ENCODE measurements at places on chromosomes 2 and 18.

GRCh38 chr2:15705310-15705709 is 113.6 kb downstream of the DDX1 start:
- no peak for DNase-seq

GRCh38 chr2:231069379-231070054 is 12.8 kb downstream of the PSMD1 start:
- no peak for DNase-seq

- DNase-seq = no peak
These were observed 1.8 kb downstream of the AGAP1 start for GRCh38 chr2:235495373-235496238.

DNA sequence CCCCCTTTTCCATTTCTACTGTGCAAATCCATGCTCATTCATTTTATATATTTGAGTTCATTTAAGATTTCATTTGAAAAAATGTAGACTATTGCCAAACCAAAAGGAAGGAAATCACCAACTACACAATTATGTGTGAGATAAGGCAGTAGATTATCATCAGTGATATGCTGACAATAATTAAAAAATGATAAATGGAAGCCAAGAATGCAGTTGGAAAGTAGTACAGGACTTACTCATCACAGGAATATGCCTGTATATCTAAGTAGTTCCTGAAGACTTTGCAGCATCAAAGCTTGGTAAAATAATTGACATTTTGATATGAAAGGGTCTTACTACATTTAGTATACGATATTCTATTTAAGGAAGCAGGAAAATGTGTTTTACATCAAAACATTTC is 166.1 kb upstream of the OTX1 start:
- DNase-seq = no peak

DNA sequence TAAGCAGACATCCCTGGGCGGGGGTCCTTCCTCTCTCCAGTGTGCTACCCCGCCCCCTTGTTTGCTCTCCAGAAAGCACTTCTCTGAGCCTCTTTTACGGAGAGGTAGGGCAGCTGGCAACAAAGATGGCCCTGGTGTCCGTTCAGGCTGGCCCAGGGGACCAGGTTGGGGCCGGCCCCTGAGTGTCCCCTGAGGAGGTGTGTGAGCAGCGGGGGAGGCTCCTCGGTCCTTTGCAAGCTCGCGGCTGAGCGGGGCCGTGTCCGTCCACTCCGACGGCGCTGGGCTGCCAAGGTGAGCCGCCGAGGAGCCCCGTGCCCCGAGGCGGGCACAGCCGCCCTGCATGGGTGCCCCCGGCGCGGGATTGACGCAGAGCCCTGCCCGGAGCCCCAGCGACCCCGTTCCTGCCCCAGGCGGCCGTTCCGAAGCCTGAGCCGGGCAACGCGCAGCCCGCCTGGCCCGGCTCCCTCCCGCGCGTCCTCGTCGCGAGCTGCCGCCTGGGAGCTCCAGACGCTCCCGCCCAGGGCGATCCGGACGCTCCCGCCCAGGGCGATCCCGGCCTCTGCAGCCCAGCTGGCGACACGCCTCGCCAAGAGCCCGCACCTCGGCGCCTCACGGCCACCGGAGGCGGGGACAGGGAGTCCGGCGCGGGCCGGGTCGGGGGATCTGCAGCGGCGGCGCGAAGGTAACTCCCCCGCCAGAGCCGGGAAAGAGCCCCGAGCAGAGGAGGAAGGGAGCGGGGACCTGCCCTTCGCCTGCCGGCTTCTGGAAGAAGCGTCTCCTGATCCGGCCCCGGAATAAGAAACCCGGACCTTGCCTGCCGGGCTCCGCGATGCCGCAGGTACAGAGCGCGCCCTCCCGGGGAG is at the start of gene PROKR1:
Gene PROKR1, plus strand, starts transcription at position 569 of the 863 bp plus-strand sequence. CDS start 2,243 bp downstream, outside the sequence.
- no peak for DNase-seq

DNA sequence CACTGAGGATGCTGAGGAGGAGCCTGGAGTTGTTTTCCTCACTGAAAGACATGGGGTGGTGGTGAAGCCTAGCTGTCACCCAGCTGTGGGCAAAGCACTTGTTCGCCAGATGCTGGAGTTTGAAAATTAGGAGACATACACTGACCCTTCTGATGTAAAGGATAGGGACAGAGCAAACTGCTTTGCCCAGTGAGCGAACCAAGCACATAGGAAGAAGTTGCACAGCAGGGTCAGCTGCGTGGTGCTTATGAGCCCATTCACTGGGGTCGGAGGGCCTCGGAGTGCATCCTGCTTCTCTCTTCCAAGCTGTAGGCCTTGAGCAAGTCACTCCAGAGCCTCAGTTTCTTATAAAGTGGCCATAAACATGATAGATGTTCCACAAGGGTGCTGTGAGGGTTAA is 50.9 kb downstream of the HK2 start:
- no peak for DNase-seq

- DNase-seq = no peak
These were observed 3.0 kb downstream of the NRBP1 start for GRCh38 chr2:27431395-27431794.

- no peak for DNase-seq
These were observed 2.2 kb downstream of the LBX2 start for GRCh38 chr2:74496997-74497776.

- DNase-seq = no peak
These were observed 60.5 kb upstream of the TEX51 start for GRCh38 chr2:126837966-126838715.

All from caudate nucleus (tissue), 63 donors.